ENCODE measurements at places on chromosomes 2 and 18.

DNA sequence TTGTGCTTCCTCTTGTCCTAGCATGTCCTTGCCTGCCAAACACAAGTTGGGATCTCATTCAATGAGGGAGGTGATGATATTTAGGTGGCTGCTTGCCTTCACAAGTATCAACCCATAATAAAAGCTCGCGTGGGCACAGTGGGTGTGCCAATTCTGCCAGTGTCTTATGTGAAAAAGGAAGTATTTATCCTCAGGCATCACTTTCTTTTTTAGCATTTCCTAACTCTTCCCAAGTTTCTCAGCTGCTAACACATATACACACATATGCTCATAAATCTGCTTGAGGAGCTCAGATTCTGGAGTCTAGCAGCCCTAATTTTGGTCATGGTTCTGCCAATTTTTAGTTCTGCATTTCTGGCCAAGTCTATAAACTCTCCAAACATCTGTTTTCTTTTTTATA lies 319.5 kb upstream of the HNMT start:
- DNase-seq = no peak

DNA sequence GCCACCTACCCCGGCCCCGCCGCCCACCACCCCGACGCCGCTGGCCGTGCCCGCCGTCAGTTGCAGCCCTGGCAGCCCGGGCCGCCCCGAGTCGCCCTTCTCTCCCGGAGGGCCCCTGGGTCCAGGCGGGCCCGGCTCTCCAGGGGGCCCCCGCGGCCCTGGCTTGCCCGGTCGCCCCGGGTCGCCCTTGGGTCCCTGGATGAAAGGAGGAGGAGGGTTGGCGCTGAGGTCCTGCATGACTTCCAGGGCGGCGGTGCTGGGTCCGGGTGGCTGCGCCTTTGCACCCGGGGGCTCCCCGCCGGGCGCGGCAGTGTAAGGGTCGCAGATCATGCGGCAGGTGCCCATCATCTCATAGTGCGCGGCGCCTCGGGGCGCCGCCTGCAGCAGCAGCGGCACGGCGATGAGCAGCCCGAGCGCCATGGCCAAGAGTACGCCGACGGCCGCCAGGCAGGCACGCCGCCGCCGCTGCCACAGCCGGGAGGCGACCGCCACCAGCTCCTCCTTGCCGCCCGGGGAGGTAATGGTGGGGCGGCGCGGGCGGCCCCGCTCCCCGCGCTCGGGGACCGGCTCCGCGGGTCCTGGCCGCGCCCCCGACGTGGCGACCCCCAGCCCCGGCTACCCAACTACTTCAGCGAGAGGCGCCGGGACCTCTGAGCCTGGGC lies 570 bp downstream of the C1QL2 start:
- no peak for DNase-seq

GRCh38 chr2:164054651-164055050 lies 318.8 kb upstream of the FIGN start:
- DNase-seq = no peak

- DNase-seq = no peak
These were observed 364.7 kb downstream of the TXNL1 start for GRCh38 chr18:56273541-56274219.

All from germinal center (tissue), 1 donor.